ENCODE measurements at places on chromosomes 4 and X. TPM values are rescaled to one million over a fixed set of nuclear protein-coding genes. Genes with fewer than 3 reads are reported as not detected.
A peak's percentile ranks its signal among the peaks of the same experiment; 100 is the strongest.

Gene TMEM255A
- total RNA-seq, result 4.6 TPM

DNA sequence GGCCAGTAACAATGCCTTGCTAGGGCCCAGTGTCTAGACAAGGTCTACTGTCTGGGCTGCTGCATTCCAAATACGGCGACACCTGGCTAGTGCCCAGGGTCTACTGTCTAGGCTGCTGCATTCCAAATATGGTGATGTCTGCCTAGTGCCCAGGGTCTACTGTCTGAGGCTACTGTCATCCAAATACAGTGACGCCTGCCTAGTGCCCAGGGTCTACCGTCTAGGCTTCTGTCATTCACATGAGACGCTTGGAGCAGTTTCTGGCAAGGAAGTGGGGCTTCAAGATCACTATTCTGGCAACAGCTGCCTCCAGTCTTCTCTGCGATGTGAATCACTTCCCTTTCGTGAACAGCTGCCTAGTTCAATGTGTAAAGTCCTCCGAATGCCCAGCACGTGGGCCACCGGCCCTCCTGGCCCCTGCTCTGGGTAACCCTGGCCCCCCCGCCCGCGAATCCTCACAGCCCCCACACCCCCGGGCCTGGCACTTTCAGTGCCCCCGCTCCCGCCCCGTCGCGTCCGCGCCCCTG lies 12.7 kb downstream of the ACOX3 start:
- peaks cover 24% of the 10 kb centered on the region for H3K4me1 ChIP-seq
- H3K27ac ChIP-seq, result peak overlapping the region; percentile 86
- DNase-seq, result peak; percentile 76

GRCh38 chr4:139584013-139584412 lies 28.0 kb upstream of the SETD7 start:
- no peak overlapping the region for H3K4me3 ChIP-seq
- no peaks in the 10 kb centered on the region for H3K36me3 ChIP-seq
- no peaks in the 10 kb centered on the region for H3K27me3 ChIP-seq

Gene MGAT4D
- total RNA-seq, result not detected

All from sigmoid colon (tissue), 7 donors.